ENCODE measurements at places on chromosomes 7 and 10.

GRCh38 chr7:16189026-16189715 is 232.2 kb downstream of the CRPPA start:
- DNase-seq = no peak

DNA sequence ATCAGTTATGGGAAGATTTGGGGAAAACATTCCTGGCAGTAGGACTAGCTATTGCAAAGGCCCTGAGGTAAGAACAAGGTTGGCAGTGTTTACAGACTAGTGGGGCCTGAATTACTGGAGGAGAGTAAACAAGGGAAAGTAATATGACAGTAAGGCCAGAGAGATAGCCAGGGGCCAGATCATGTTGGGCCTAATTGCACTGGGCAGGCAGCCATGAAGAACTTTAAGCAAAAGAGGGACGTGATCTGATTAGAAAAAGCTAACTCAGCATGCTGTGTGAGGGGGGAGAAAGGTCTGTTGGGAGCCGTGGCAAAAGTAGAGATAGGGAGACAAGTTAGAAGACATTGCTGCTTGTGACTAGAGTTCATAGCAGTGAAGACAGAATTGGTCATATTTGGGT is 9.2 kb downstream of the NUP42 start:
- no peak for DNase-seq

DNA sequence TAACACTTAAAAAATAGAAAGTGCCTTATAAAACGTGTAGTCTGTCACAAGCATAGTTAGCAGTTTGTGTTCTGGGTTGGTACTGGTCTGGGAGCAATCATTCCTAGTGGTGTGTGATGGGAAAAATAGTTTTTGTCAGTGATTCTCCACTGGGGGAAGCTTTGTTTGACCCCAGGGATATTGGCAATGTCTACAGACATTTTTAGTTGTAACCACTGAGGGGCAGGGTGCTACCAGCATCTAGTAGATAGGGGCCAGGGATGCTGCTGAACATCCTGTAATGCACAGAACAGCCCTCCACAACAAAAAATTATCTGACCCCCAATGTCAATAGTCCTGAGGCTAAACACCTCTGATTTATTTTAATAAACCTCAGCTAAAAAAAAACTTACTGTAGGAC is 51.6 kb upstream of the CREB5 start:
- DNase-seq = no peak

- DNase-seq = no peak
Measured at GRCh38 chr7:75921479-75921878, 6.5 kb downstream of the POR start.

DNA sequence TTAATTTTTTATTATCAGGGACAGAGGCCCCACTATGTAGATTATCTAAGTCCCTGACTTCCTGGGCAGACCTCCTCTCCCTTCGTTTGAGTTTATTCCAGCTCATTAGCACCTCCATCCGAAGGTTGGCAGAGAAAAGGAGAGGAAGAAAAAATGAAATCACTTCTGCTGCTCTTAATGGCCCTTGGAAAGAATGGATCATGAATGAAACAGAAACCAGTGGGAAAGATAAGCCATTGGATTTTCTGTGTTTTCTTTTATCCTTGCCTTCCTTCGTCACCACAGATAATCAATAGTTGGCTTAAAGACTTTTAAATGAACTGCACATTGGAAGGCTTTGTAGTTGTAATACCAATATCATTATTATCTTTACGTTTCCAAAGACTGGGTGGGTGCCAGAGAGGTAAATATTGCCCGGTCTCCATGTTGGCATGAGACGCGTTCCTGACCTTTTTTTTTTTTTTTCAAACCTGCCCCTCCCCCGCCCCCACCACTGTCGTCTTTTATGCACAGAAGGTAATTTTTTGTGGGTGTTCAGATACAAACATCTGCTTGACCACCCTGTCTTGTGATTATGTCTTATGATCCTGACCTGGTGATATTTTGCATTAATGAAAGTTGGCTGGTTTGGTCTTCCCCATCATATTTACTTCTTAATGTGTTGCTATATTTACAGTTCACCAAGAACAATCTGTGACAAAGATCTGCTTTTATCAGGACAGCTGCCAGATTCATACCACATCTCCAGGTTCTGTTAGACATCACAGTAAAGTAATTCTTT is 116.8 kb downstream of the ARID5B start:
- DNase-seq = no peak

DNA sequence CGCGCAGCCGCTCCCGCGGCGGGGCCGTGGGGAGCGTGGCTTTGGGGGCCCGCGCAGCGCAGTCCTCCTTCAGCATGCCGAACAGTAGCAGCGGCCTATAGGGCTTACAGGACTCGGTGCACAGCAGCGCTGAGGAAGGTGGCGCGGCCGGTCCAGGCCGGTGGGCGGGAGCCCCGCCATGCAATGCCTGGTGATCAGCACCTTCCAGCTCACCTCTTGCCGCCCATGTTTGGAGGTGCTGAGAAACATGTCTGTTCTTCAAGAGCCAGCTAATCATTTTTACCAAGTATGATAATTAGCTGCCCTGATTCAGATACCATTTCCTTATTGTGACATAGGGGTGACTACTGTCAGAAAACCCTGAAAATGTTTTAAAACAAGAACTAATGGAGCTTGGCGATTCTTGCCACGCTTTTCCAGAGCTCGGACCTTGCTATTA is 33.5 kb upstream of the SFTPD start:
- DNase-seq = no peak

DNA sequence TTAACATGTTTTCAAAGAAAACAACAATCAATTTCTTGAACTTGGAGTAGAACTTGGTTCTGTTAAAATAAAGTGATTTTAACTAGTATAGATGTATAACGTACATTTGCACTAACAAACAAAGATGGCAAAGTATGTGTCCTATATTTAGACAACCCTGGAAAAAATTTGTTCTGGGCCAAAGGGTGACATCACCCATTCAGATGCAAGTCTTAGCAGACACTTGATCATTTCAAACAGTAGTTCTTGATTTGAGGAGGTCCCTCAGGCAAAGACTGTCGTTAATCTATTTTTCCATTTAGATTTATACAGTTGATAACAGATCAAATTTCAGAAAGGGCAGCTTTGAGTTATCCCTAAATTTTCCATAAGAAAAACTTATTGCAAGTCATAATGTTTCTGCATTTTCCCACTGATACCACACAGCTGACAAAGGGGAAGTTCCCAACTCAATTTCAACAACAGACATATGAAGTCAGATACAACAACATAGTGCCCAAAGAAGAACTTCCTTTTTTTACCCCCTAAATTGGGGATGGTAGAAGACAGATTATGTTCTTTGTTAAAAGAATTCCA is 5.2 kb downstream of the NMT2 start:
- DNase-seq = no peak

DNA sequence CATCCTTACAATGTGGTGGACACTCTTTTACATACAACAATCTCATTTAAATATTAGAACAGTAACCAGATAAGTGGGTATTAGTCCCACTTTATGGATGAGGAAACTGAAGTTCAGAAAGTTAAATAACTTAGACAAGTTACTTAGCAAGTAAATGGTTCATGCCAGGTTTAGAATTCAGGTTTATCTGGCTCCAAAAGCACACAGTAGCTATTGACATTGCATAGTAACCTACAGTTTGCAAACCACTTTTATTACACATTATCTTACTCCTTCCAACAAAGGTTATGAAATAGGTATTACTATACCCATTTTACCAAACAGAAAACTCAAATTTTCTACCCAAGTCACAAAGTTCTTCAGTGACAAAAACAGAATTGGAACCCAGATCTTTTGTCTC is 19.7 kb upstream of the NKX2-3 start:
- DNase-seq = no peak

DNA sequence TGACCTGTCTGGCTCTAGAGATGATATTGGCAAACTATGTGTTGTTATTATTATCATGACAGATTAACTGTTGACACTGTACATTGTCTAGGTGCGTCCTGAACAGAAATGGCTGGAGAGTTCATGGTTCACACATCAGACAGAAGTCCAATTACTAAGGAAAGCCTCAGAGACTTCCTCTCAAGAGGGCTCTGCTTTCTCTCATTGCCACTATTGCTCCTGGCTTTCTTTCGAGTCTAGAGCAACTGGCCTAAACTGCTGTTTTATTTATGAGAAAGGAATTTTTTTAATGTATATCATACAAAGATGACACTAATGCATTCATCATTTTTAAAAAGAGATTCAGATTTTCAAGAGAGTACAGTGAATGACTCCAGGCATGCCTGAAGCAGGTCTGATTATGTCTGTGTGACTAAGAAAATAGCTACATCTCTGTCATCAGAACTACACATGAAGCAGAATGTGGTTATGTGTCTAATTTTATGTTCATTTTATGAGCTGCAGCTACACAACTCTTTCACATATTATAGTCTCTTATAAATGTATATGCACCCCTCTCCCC is 30.4 kb downstream of the NRCAM start:
- no peak for DNase-seq

DNA sequence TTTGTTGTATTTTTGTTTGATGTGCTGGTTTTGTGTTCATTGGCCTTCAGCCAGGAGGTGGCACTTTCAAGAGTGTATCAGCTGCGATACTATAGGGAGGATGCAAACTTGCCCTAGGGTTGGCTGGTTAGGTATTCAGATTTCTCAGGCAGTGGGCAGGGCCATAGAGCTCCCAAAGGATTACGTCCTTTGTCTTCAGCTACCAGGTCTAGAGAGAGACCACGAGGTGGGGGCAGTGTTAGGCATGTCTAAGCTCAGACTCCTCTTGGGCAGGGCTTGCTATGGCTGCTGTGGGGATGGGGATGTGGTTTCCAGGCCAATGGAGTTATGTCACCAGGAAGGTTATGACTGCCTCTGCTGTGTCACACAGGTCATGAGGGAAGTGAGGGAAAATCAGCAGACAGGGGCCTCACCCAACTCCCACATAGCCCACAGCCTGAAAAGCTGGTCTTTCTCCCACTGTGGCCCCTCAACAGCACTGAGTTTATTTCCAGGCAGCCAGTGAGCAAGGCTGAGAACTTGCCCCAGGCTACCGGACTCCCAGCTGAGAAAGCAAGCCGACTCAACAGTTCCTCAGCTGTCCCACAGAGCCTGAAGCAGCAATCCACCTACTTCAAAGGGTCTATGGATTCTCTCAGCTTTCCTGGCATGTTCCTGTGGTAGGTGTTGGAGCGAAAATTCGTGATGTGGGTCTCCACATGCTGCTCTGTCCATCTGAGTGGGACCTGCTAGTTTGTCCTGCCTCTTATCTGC is 227.4 kb upstream of the COBL start:
- no peak for DNase-seq

GRCh38 chr10:67807855-67808456 is 30.0 kb downstream of the DNAJC12 start:
- DNase-seq = no peak

- no peak for DNase-seq
Measured at GRCh38 chr10:61486738-61487396, 33.7 kb upstream of the TMEM26 start.

GRCh38 chr7:48112401-48113165 is 23.5 kb downstream of the UPP1 start:
- DNase-seq = no peak

GRCh38 chr7:89332026-89332425 is 536.5 kb upstream of the TEX47 start:
- no peak for DNase-seq

DNA sequence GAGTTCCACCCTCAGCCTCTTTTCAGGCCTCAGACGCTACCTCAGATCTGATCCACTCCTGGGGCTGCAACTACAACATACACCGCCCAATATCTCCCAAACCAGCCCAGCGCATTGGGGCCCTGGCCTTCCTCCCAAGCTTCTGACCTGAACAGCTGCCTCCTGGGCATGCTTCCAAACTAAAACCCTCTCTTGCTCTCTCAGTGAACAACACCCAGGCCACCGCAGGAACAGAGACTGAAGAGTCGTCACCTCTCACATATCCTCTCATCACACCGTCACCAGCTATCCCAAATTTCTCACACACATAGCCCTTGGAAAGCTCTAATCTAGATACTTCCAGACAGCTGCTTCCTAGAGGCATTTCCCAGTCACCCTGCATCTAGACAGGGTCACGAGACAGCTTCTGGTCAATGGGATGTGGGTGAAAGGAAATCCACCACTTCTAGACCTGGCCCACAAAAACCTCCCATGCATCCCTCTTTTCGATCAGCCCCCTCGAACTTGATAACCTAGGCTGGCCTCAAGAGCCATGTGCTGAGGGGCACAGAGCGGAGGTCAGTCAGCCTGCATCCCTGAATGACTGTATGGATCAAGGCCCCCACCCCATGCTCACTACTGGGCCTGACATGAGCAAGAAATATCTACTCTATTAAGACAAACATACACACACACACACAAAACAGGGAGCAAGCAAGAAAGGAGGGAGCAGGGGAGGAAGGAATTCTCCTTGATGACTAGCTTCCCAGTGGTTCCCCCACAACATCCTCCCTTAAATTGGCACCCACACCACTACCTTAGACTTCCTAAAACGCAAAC is 1.8 kb downstream of the PARP12 start:
- no peak for DNase-seq

DNA sequence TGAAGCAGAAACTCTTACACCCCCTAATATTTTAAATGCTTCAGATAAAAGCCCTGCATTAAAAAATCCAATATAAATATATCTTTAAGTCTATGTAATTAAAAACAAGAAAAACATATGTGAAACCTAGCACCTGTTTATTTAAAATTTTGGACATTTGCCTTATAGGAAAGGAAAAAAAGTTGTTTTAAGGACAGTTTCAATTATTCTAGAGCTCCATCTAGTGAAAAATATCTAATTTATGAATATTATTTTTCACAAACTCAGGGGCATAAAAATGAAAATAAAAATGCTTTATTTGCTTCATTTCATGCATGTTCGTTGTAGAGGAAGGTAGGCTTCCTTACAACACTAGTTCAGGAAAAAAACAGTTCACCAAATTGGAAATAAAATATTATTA is 26.1 kb downstream of the ENKUR start:
- no peak for DNase-seq

- DNase-seq = no peak
Measured at GRCh38 chr10:127971963-127972615, 65.2 kb downstream of the PTPRE start.

DNA sequence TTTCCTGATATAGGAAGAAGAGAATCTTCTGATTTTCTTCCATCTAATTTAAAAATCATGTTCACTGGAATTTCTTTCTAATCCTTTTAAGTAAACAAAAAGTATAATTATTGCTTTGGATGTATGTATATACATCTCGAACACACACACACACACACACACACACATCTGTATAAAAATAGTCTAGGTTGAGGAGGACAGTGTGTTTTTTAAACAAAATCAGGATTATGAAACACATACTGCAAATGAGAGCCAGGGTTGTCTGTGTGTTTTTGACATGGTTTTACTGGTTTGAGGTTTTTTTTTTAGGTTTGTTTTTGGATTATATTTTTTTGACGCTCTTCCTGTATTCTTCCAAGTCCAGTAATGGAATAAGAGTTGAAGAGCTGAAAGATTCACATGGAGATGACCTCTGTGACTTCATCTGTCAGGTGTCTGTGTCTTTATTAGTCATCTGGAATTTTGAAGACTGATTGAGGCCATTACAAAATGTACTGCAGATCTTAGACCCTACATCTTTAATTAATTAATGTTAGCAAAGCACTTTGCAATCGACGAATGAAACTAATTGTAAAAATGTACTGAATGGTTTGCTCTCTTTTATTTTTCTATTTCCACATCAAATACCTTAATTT is 237.1 kb downstream of the SUGCT start:
- no peak for DNase-seq

GRCh38 chr7:133886086-133886485 is 241.1 kb upstream of the LRGUK start:
- no peak for DNase-seq

- DNase-seq = no peak
Measured at GRCh38 chr10:79383974-79384606, 36.8 kb downstream of the PPIF start.

GRCh38 chr10:50432211-50433009 is 181.1 kb upstream of the ASAH2 start:
- DNase-seq = no peak
